ENCODE measurements at places on chromosomes 11 and 22.

- DNase-seq = no peak
Measured at GRCh38 chr22:38724926-38725571, 19.3 kb downstream of the GTPBP1 start.

DNA sequence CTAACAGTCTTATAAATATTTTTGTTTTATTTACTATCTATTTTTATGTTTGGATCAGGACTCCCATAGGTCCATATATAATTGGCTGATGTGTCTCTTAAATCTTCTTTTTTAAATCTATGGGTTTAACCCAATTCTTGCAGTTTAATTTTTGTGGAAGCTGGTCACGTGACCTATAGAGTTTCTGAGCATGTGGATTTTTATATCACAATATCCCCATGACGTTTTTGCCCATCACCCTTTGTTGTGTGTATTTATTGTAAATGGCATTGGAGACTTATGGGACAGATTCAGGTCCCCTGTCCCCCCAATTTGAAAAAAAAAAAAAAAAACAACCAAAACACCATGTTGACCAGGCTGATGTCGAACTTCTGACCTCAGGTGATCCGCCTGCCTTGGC, 78.8 kb upstream of the PRODH start:
- DNase-seq = no peak

DNA sequence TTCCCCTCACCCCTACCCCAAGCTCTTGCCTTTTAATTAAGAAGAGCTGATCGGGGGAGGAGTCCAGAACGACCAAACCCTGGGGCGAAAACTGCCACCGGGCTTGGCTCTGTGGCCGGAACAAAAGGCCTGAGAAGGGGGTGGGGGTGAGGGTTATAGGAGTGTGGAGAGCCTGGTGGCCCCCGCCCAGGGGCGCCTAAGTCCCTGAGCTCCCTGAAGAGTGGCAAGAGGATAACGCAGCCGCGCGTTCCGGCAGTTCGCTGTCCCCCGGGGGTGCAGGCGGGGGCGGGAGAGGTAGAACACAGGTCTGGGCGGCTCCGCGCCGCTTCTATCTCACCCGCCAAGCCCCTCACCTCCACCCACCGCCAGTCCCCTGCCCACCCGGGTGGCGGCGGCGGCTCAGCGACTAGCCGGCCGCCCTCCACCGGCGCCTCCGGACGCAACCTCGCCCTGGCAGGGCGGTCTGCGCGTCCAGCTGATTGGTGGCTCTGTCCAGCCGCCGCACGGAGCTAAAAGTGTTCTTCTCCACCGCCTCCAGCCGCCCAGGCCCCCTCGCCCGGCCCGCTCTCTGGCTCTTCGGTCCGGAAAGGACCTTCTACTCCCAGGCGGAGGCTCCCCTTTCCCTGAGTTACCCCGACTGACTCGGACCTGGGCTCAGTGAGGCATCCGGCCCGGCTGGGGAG, 18.7 kb upstream of the BDNF start:
- no peak for DNase-seq

DNA sequence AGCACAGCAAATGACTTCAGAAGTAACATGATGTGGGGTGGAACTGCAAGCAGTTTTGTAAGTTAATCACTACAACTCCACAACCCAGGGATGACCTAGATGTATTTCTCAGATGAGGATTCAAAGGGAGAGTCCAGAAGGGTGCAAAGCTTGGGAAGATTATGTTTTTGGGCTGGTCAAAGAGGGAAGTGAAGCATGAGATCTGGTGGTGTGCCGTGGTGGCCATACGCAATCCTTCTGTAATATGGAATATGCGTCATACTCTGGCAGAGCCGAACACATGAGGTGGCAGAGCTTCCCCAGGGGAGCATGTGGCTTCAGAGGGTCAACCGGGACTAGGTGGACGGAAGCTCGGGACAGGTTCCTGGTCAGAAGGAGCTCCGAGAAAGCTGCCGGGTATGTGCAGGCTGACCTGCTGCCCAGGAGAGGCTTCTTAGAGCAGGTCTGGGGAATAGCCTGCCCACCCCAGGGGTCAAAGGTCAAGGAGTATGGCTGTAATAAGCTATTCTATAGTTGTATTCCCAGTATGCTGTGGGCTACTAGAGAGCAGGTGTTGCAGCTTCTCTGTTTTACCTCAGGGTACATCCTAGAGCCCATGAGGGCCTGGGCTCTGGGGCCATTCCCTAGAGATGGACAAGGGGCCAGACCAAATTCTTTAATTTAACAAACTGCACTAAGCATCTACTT, 70.1 kb upstream of the PHOX2A start:
- no peak for DNase-seq

DNA sequence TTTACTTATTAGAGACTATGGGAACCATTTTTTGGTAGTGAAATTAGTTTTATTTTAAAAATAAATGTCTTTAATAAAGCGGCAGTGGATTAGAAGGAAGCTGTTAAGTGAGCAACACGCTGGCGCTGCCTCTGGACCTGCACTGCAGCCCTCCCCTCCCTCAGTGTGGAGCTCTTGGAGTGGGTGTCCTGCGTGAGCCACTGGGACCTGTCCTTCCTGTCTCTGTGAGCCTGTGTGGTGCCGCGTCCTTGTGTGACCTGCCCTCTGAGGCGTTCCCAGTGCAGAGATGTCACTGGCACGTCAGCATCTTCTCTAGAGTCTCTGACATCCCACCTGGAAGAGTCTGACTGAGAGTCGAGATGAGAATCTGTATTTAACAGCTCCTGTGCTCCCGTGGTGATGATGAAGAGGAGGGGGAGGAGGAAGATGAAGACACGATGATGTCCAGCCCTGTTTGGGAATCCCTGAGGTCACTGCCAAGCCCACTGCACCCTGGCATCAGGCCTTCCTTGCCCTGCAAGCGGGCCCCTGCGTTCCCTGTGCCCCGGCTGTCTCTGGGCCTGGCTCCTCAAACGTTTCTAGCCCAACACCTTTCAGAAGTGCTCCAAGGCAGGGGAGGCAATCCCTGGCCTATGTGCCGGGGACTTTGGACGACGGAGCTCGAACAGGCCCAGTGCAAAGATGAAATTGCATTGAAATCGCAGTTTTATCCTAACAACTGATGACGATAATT, 271.8 kb downstream of the TBC1D22A start:
- DNase-seq = no peak

DNA sequence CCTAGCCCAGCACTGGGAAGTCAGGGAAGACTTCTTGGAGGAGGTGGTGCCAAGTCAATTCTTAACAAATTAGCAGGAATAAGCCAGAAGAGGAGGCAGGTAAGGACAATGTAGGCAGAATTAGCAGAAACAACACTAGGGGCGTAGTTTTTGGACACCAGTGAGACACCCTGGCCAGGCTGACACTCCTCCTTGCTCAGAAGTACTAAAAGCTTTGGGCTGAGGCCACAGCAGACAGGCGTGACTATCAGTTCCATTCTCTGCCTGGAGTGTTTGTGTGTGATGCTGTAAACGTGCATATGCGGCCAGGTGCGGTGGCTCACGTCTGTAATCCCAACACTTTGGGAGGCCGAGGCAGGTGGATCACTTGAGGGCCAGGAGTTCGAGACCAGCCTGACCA, 36.0 kb downstream of the PHF21B start:
- no peak for DNase-seq

DNA sequence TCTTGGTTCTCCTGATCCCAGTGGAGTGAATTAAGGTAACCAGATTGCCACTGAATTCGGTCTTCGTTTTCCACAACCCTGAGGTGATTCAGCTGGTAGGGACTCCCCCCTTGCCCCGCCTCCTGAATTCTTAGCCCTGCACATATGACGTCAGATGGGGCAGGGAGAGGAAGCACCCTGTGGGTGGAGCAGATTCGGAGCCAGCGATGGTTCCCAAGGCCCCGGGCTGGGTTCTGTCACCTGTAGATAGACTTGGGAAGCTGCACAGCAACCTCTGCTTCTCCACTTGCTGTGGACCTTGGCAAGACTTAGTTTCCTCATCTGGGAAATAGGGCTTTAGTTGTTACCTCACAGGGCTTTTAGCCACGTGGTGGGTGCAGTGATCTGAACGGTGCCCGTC, 67.8 kb downstream of the CTTN start:
- DNase-seq = no peak

DNA sequence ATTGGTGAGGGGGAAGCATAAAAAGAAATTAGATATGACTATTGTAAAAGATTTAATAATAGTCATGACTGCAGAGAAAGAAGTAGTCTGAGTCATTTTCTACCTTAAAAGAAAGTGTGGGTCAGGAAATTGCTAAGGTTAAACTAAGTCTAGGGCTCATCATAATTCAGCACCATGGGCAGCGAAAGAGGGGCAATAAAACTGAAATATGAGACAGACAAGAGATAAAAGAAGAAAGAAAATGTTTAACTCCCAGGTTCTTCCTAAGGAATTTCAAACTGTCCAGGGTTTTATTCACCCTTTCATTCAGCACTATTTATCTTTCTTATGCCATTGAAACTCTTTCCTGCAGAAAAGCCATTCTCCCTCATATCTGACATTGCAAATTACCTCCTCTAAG, 114.4 kb upstream of the API5 start:
- DNase-seq = peak; percentile 29

- no peak for DNase-seq
Measured at GRCh38 chr11:10918698-10919097, 60.8 kb upstream of the ZBED5 start.

DNA sequence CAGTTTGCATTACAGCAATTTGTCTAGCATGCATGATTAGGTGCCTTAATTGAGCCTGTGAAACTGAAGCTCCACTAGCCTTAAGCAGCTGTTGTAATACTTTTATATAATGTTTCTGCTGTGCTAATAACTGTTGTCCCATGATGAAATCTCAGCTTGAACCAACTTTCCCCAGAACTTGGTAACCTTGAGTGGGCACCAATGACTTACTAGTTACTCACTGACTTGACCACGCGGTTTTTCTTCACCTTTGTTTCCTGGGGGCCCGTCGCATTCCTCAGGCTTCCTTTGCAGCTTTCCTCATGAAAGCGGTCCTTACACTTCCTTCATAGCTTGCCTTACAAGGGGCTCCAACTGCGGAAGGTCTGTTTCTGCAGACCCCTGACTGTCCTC, 11.2 kb upstream of the GLYATL1 start:
- no peak for DNase-seq

DNA sequence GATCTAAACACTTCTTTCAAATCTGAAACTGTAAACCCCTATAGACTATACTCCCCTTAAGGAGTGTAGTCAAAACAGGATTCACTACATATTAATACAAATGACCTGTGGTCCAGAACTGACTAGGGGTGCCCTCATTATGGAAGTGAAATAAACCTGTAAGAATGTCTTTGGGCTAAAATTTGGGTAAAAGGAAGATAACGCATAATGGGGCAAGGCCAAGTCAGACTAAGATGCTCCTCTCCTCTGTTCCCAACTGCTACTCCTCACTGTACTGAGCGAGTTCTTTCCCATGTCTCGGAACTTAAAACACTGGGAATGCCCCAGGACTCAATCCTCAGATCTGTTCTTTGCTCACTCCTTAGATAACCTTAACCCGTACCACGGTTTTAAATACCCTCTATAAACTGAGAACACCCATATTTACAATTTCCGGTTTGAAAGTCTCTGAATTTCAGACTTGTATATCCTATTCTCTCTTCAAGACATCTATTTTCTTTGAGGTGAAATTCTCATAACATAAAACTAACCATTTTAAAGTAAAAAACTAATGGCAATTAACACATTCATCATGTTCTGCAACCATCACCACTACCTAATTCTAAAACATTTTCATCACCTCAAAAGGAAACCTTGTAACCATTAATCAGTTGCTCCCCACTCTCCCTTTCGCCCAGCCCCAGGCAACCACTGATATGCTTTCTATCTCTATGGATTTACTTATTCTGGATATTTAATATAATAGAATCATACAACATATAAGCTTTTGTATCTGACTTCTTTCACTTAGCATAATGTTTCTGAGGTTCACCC, 4.0 kb downstream of the THAP12 start:
- DNase-seq = no peak

- DNase-seq = peak; percentile 23
Measured at GRCh38 chr11:77590194-77590782, 535 bp downstream of the AQP11 start.

GRCh38 chr22:35174401-35175038, 82.8 kb upstream of the HMGXB4 start:
- no peak for DNase-seq

GRCh38 chr11:1928891-1929541, 9.5 kb downstream of the TNNT3 start:
- DNase-seq = no peak

DNA sequence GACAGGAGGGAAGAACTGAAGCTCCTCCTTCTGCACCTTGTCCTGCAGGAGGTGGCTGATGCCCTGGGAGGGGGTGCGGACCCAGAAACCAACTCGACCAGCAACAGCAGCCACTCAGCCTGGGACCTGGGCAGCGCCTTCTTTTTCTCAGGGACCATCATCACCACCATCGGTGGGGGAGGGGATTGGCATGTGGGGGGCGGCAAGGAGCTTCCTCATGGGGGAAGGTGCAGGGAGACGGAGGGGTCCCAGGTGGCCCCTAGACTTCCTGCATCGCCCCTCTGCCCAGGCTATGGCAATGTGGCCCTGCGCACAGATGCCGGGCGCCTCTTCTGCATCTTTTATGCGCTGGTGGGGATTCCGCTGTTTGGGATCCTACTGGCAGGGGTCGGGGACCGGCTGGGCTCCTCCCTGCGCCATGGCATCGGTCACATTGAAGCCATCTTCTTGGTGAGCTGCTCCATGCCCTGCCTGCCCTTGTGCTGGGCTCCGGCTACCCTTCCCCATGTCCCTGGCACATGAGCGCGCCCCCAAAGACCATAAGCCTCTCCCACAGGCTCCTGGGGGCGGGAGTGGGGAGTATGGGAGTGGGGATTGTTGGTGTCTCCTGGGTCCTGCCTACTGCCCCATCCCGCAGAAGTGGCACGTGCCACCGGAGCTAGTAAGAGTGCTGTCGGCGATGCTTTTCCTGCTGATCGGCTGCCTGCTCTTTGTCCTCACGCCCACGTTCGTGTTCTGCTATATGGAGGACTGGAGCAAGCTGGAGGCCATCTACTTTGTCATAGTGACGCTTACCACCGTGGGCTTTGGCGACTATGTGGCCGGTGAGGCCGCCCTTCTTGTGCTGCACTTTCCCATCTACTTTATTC, 3.1 kb upstream of the CATSPERZ start:
- no peak for DNase-seq

DNA sequence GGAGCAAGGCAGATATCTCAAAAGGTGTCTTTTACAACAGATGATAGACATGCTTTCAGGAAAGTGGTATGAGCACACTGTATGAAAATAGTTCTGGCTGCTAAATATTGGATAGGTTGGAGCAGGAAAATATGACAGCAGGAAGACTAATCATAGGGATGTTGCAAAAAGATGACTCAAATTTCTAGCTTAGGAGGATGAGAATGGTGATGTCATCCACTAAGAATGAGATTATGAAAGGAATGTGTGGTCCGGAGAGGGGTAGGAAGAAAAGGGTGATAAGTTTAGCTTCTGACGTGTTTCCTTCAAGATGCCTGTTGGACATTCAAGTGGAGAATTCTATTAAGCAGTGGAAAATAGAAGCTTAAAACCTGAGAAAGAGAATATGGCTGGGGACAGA, 46.4 kb downstream of the RCN1 start:
- DNase-seq = no peak

DNA sequence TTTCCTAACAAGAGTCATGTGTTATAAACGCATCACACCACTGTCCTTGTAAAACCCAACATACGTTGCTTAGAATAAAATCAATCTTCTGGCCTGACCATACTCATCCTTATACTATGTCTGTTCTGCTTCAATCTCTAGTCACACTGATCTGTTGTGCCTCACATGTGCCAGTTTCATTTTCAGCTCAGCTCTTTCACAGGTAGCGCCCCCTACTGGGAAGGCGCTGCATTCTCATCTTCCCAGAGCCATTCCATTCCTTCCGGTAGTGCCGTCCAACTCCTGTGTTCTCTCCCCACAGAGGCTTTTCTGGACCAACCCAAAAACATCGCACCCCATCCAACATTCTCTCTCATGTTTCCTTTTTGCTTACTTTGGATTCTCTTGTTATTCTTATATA, 22.2 kb downstream of the CASP5 start:
- DNase-seq = no peak
